Stimulated activated CD8-positive, alpha-beta memory T cell treated with anti-CD3 and anti-CD28 coated beads, Interleukin-15, amount 100 ng/mL, for 24 hours (primary cell): ENCODE measurements at places on chromosomes 11 and 22.

DNA sequence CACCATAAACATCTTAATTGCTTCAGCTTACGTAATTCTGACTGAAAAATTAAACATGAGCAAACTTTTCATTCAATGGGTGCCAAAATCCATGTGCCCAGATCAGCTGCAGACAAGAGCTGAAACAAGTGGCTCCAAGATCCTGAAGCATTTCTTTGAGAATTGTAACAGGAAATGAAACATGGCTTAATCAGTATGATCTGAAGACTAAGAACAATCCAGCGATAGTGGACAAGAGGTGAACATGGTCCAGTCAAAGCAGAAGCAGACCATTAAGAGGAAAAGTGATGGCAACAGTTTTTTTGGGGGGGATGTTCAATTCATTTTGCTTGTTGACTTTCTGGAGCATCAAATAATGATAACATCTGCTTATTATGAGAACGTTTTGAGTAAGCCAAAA is 1964.5 kb upstream of the RAG2 start:
- DNase-seq, result no peak

GRCh38 chr11:2466069-2466801 is 21.4 kb downstream of the KCNQ1 start:
- DNase-seq, result no peak

DNA sequence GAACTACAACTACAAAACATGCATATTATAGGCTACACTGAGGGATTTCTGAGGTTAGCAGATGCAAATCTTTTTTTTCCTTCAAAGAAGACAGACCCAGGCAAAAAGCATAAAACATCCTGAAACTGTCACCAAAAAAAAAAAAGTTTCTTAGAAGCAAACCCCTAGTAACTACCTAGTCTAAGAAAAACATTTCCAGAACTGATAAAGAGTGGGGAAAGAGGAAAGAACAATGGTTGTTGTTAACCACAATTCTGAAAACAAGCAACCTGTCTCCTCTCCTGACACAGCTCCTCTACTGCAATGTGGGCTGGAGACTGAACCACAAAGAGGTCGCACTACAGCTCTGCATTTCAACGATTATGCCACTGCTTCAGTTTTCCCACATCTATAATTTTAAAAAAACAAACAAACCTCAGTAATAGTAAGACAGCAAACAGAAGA is 15.0 kb downstream of the DENND5A start:
- no peak for DNase-seq

GRCh38 chr11:31628111-31628510 is 118.5 kb downstream of the ELP4 start:
- no peak for DNase-seq

- no peak for DNase-seq
These were observed 147.1 kb upstream of the ARHGAP20 start for GRCh38 chr11:110859240-110859840.

- peak; percentile 36 for DNase-seq
These were observed 2.5 kb upstream of the NPAS4 start for GRCh38 chr11:66418168-66418985.

- DNase-seq, result no peak
These were observed 492.4 kb upstream of the CCDC90B start for GRCh38 chr11:83778596-83778995.
